ENCODE measurements at places on chromosomes 4 and X. TPM values are rescaled to one million over a fixed set of nuclear protein-coding genes. Genes with fewer than 3 reads are reported as not detected.

RIPPLY1 gene
- not detected for total RNA-seq

REELD1 gene
- total RNA-seq = 0.23 TPM

DMD gene
- total RNA-seq = 134 TPM

LRCH2 gene
- total RNA-seq = 1.4 TPM

MAGEA11 gene
- total RNA-seq = not detected

WAS gene
- 1.8 TPM for total RNA-seq

GASK1B gene
- total RNA-seq = 74.1 TPM

GRCh38 chr4:504076-504475 is 5.1 kb downstream of the PIGG start:
- DNase-seq = no peak

- DNase-seq = no peak
Observed at GRCh38 chr4:78482281-78482680, 69.3 kb upstream of the ANXA3 start.

- DNase-seq = peak; percentile 23
Observed at GRCh38 chrX:71618303-71618721, at the start of gene CXCR3. TSS of gene CXCR3 (minus strand) at chrX:71618511. CDS start at chrX:71618449, 62 bp downstream.

DNA sequence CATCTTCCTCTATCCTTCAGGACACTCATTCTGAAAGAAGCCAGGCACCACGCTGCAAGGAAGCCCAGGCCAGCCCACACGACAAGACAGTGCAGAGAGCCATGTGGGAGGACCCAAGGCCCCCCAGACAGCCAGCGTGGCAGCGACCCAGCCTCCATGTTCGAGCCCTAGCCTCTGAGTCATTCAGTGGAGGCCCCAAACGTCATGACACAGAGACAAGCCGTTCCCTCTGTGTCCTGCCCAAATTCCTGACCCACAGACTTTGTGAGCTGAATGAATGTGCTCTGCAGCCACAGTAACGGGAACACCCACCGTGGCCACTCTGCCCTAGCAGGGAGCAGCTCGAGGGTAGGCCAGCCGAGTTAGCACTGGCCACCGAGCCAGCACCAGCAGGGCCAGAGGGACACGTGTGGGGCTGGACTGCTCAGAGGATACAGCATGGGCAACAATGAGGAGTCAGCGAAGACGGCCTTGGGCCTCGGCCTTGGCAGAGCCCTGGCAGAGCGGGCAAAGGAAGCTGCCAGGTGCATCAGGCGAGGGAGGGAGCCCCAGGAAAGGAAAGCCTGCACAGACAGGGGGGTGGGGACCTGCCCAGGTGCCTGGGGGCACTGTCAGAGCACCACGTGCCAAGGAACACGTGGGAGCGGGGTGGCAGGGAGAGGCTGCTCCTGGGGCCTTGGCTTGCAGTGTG is 8.6 kb downstream of the BLOC1S4 start:
- no peak for DNase-seq

DNA sequence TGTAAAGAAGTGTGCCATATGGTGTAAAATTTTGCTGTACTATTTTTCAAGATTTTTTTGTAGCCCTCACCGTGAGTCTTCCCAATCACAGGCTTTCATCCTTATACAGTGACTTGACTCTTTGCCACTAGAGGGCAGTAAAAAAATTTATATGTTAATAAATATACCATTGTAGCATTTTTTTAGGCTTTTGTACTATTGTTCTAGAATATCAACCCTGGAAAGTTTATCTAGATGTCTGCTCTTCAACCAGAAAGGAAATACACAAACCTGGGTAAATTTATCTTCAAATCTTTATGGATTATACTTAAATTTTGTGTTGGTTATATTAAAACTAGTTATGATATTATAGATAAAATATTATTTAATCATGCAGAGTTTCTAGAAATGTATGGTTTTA is 235.3 kb downstream of the TENM3 start:
- DNase-seq = no peak

GRCh38 chr4:40763228-40763716 is 13.5 kb downstream of the NSUN7 start:
- DNase-seq = no peak

- no peak for DNase-seq
Observed at GRCh38 chr4:152265149-152265621, 270.7 kb downstream of the FBXW7 start.

- DNase-seq = no peak
Observed at GRCh38 chr4:148376151-148376550, 66.1 kb downstream of the NR3C2 start.

GRCh38 chr4:183639291-183639690 is 19.7 kb downstream of the RWDD4 start:
- no peak for DNase-seq

- DNase-seq = no peak
Observed at GRCh38 chr4:17066972-17067371, 168.5 kb upstream of the LDB2 start.

DNA sequence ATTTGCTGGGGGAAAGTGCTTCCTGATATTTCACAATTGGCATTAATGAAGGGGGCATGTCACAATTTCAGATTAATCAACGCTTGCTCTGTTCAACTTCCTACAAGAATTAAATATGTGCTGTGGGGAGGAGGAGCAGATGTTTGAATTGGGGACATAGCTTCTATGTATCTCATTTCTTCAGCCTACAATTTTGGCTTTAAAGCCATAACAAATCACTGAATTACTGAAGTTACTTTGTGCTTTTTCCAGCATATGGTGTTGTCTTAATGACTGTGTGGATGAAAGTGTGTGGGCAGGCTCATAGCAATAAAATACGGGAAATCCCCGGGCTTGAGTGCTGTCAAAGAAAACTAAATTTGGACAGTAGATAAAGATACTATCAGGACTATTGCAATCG is 813 bp downstream of the TLR7 start:
- no peak for DNase-seq

DNA sequence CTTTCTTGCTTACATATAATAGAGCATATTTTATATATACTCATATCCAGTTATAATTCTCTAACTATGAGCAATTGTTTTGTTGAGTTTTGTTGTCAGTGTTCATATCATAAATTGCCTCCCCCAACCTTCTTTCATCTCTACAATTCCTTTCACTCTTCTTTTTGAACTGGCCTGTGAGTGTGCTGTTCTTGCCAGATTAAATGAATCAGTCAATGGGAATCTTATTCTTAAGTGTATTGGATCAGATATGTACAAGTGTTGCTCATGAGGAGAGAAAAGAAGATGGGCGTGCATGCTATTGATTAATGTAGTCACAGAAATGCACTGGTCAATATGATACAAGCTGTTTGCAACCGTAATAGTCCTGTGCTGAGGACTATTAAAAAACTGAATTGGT is 728.1 kb upstream of the MAGEB2 start:
- DNase-seq = no peak

DNA sequence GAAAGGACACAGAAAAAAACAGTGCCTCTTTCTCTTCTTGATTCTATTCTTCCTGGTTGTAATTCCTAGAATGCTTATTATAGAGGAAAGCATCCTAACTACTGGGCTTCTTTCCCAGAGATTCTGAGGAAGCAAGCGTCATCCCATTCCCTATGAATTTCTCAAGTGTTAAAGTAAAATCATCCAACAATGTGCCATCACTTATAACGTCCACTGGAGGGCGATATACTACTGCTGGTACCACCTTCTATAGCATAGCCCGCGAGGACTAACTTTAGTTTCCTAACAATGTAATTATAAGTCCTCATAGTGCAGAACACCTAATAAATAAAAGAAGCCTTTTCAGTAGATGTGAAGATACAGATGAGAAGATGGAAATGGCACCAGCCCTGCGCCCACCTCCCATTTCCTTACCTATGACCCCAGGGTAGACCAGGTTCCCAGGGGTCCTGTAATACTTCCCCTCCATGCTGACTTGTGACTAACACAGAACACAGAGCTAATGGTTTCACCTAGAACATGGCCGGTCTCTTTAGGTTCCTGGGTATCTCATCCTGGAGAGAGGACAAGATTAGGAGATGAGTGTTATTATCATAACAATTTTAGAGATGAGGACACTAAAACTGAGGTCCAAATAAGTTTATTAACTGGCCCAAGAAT is 4.2 kb downstream of the CENPVL3 start:
- no peak for DNase-seq

DNA sequence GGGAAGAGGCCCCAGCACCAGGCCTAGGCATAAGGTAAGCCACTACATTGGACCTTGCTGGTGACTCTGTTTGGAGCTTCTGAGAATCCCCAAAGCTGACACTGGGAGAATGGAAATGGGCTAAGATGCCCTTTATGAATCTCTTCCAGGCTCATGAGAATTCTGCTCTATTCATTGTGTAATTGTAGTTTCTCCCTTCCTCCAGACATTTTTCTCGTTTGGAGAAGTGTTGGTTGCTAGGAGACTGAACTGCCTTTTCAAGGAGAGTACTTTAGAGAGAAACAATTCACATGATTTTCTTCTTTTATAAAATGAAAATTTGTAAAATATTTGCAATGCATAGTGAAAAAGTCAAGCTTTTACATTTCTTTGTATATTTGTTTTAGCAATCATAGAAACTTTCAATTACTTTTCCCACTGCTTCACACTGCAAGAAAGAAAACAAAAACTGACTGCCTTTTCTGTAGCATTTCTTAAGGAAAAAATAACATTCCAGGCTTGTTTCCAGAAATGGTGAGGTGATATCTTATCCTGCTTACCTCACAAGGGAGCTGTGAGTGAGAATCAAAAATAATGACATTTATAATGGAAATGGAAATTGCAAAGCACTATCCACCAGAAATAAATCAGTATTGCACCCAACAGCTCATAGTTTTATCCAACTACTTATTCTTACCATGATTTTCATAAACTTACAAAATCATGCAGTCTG is 24.9 kb upstream of the DCHS2 start:
- DNase-seq = no peak

DNA sequence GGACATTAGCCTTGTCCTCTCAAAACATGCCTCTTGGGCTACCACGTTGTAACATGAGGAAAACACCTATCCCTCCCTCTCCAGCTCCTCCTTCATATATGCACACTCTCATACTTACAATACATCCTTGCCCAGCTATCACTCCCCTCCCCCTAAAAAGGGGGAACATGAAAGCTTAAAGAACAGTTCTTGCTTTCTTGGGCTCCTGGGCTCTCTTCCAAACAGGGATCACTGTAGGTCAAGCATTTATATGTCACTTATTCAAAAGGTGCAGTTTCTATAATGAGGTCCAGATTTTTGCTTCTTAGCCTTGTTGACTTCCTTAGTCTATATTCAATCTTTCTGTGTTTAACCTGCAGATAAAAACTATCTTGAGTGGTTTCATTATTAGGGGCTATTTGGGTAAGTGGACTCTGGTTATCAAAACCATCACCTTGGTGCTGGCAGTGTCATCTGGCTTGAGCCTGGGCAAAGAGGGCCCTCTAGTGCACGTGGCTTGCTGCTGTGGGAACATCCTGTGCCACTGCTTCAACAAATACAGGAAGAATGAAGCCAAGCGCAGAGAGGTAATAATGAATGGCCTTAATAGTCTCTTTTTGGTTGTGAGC is 119.4 kb downstream of the AKAP4 start:
- DNase-seq = peak; percentile 13

- no peak for DNase-seq
Observed at GRCh38 chrX:126165721-126166461, at the start of gene DCAF12L2. TSS of gene DCAF12L2 (minus strand) at chrX:126166289. CDS start at chrX:126165924, 365 bp downstream.

DNA sequence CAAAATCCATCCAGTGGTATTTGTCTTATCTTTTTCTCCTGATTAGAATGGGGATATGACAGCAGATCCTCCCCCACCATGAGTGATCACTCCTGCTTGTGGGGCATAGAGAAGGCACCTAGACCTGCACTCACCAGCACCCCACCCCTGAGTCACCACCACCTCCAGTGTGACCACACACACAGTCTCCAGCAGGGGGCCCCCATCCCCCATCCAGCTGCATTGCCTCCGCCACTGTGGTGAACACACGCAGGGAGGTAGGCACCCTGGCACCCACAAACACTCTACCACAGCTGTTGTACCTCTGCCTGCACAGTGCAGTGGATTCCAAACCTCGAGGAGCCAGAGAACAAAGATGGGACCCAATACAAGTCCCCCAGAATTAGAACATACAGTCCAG is 9.0 kb upstream of the MAGEA8 start:
- DNase-seq = peak; percentile 3

DNA sequence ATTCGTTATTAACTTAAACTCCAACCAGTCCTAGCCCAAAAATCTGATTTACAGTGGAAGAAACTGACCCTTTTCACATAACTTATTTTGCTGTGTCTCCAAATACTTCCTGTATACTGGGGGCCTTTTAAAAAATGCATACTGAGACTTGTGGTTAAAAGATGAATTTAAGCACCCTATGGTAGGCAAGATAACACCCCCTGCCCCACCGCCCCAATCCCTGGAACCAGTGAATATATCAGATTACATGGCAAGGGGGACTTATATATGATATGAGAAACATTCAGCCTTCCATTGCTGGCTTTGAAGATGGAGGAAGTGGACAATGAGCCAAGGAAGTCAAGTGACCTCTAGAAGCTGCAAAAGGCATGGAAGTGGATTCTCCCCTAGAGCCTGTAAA is 3.1 kb upstream of the CLCN3 start:
- no peak for DNase-seq

DNA sequence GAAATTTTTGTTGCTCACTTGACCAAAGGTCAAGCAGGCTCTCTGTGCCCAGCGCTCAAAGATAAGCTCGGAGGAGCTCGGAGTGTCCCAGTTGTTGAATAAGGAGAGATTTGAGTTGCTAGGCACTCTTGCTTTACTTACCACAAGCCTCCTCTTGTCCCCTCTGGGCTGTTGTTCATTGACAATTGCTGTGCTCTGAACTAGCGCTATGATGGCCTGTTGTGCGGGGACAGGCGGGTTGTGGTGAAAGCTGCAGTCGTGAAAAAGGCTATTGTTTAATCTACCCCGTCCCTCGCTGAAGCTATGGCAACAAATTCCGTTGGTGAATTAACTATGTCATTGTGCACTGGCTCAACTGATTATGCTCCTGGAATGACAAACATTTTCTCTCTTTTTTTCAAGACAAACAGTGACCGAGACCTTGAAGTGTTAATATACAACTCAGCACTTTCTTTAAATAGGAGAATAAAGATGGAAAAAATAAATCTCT is 21.0 kb upstream of the POLA1 start:
- no peak for DNase-seq

GRCh38 chrX:64150775-64151174 is 54.7 kb downstream of the AMER1 start:
- no peak for DNase-seq

DNA sequence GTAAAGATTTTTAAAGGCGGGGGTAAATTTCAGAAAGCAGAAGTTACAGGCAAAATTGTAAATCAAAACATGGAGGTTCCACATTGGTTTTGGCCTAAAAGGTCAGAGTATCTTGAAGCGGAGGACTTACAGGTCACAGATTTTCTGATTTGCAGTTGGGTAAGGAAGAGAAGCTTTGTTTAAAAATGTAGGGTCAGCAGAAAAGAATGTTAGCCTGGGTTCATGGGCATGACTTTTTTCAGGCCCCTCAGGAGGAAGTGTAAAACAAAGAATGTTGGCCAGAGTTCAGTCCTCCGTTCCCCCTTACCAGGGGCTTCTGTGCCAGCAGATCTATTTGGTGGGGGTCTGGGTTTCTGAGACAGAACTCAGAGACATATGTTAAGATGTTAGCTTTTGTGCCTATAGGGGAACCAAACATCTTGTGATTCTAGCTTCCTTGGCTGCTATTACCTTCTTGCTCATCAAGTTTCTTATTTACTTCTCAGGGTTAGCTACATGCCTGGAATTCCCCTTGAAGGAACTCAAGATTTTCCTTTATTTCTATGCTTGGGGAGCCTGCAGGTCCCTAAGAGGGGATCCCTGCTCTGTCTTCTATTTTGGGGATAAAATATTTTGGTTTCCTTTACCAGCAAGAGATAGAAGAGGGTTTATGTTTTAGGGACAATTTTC is 160.3 kb downstream of the ANK2 start:
- DNase-seq = no peak

All from heart right ventricle (tissue), 16 donors.